ENCODE measurements at places on chromosomes 6 and 20.

- DNase-seq = no peak
These were observed 222.8 kb downstream of the LY86 start for GRCh38 chr6:6811128-6812009.

GRCh38 chr6:38212579-38212978, 393.1 kb downstream of the ZFAND3 start:
- DNase-seq = no peak

DNA sequence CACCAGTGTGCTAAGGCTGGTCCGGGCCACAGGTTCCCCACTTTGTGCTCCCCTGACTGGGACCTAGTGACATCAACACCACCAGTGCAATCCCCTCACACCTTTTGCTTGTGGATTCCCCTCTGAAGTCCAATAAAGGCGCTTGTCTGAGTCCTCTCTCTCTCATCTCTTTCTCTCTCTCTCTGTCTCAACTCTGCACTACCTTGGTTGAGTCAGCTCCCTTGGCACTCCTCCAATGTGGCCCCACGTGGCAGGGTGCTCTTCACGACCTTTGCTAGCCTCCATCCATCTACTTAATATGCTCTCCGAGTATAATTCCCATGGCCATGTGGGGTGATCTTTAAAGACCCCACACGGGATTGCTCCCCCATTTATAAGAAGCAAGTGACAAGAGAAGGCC, 385.0 kb downstream of the CD83 start:
- no peak for DNase-seq

GRCh38 chr6:17396256-17396655, 2.9 kb downstream of the CAP2 start:
- DNase-seq = no peak

DNA sequence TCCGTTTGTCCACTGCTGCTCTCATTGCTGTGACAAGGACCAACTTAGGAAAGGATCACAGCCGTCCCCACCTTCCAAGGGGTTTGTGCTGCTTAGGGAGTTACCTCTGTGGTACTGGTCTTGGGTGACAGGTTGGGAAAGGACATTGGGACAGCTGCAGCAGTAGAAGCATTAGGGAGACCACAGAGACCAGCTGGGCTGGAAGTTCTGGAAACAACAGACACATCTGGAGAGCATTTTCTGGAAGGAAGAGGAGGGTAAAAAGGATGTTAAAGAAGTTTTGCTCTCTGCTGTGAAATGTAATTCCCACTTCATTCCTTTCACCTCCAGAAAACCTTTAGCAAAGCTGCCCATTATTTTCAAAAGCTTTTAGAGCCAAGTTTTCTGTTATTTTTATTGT, 304.2 kb downstream of the LRFN2 start:
- no peak for DNase-seq

GRCh38 chr6:3286641-3287171, 28.0 kb downstream of the PSMG4 start:
- no peak for DNase-seq

GRCh38 chr20:57282670-57283361, 16.4 kb upstream of the BMP7 start:
- no peak for DNase-seq

DNA sequence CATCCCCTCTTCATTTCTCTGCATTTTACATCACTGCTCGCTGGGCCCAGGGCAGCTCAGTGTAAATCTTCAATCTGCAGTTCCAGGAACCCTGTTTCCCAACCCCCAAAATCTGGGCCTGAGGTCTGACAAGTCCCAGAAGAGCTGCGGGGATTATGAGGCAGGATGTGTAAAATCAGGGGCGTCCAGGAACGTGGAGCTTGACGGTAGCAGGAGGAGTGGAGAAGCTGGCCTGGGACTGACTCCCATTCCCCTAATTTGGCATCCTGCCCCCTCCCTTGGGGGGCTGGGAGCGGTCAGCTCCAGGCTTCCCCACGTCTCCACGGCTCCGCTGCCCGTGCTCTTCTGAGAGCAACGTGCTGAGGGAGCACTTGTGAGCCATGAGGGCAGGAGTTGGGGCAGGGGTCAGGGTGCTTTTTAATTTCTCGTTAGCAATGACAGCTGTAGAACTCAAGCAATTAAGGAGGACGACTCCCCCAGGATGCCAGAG, 23.4 kb upstream of the VEGFA start:
- no peak for DNase-seq

DNA sequence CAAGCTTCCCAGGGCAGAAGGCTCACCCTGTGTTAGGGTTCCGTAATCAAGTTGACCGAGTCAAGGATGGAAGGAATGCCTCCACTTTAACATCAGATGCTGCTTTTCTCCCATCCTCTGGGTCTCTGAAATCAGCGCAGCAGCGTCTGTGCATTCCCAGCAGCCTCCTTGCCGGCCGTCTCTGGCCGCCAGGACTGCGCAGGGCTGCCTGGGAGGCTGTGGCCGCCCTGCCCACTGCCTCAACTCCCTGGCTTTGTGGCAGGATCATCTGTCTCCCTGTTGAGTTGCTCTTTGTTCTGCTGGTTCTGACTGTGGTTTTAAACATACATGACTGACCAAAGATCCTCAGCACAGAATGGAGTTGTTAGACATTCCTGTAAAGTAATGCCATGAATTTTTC, 56.5 kb downstream of the DLL1 start:
- no peak for DNase-seq

DNA sequence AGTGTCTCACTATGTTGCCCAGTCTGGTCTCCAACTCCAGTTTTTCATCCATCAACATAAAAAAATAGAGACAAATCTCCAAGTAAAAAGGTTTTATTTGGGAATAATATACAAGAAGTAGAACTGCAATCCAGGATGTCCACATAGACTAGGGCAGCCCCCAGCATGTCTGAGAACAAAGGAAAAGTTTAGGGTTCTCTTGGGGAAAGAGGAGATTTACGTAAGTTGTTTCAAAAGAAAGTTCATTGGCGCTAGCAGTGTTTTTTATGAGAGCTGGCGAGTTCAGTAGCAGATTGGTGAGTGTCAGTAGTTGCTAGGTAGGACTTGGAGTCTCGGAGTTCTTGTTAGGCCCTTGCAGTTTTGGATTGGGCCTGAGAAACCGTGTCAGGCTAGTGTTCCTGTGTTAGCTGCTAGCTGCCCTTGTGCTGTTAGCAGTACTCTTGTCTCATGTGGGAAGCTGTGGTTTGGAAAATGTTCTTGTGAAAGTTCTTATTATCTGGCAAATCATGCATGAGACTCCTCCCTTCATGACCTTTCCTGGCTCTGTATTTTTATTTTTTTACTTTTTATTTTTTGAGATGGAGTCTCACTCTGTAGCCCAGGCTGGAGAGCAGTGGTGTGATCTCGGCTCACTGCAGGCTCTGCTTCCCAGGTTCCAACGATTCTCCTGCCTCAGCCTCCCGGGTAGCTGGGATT, 24.7 kb downstream of the TTLL9 start:
- DNase-seq = peak; percentile 20

DNA sequence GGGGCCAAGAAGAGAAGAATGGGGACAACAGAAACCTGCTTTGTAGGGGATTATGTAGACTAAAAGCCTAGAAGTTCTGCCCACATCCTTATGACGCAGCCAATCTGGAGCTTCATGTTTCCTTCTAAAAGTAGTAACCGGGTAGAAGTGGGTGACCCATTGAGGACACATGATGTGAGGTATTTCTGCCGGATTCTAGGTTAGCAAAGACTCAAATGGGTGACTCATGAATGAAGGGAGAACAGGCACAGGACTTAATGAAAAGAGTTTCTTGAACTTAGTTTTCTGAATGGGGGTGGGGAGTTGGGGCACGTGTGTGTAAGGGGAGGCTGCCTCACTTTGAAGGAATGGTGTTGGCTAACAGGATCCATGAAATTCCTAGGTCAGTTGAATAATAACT, 68.8 kb downstream of the CDS2 start:
- DNase-seq = no peak

GRCh38 chr6:122930252-122931180, 65.5 kb upstream of the CLVS2 start:
- no peak for DNase-seq

DNA sequence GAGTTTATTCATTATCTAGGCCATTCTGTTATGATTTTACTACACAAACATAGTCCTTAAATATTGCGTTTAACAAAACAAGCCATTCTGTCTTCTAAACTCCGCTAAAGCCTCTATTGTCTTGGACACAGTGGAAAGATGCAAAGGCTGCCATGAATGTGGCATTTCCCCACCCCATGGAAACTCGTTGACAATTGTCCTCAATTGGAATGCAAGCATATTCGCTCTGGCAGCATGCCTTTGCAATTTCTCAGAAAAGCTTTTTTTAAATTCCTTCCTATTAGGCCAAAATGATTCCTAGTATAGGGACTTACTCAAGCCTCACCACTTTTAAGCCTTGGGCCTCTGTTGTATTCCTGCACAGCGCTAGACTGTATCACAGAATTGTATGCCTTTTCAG, 22.8 kb downstream of the OR2A4 start:
- DNase-seq = no peak

DNA sequence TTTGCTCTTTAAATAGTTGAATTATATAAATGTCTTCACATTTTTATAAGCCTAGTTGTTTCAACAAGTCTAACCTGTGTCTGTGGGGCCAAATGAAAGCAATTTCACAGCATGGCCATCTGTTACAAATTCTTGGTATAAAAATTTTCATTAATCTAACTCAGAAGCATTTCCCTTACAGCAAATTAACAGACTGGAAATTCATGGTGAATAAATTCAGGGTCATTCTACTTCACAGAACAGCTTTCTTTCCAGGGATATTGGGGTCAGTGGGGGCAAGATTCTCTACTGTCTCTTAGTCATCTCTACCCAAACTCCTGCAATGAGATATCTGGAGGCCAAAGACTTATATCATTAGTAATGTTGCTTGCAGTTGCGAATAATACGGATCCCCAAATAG, 352.1 kb downstream of the MMUT start:
- DNase-seq = no peak

DNA sequence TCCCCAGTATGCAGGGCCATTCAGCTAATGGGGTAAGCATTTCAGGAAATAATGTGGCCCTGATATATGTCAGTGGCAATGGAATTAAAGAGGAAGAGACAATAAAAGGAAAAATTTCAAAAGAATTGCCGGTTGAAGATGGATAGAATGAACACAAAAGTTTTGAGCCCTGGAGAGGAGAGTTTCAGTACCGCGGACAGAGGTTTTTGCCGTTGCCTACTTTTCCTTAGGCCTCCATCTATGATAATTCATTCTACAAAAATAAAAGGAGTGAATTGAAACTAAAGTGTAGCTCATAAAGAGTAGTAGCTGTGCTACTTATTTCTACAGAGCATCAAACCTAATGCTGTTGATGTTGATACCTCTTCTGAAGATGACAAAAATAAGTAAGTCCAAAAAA, 140.7 kb downstream of the RNASET2 start:
- no peak for DNase-seq

DNA sequence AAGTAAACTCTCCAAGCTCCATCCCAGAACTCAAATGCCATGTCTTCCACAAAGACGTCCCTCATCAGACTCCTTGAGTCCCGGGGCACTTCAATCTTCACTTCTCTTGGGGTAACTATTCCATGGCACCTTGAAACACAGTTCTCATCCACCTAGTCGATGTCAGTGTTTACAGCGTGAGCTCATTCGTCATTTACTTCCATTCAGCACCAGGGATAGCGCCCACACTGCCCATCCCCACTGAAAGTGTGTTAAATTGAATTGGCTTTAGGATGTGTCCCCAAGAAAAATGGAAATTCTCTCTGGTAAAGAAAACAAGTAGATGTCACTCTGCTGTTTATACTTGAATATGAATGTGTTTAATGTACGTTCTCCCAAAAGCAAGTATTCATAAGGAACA, 31.3 kb downstream of the KCNK15 start:
- peak; percentile 8 for DNase-seq

DNA sequence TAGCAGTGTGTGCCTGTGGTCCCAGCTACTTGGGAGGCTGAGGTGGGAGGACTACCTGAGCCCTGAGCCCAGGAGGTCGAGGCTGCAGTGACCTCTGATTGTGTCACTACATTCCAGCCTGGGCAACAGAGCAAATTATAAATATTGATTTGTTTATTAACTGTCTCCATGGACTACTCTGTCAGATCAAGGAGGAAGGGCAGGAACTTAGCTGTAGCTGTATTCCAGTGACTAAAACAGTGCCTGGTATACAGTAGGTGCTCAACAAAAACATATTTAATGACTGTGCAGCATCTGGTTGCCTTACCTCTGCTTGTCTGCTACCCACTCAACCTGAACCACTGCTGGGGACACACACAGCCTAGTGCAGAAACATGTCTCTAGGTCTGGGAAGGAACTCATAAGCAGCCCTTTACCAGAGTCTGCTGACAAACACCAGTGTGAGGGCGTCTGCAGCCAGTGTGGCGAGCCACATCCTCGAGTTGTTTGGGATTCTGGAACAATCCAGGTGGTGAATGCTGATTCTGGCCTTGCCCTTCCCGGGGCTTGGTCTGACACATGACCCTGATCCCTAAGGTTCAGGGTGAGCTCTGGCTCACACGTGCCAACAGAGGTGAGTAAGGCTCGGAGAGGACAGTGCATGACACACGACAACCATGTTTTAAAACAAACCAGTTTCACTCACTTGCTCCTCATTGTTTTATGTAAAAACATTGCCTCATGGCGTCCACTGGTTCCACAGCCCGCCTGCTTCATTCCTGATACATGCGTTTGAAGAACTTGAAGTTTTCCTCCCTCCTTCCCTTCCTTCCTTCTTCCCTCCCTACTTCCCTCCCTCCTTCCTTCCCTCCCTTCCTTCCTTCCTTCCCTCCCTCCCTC, 117.9 kb upstream of the ZNF217 start:
- no peak for DNase-seq

GRCh38 chr20:11454966-11455799, 462.5 kb upstream of the BTBD3 start:
- DNase-seq = no peak

DNA sequence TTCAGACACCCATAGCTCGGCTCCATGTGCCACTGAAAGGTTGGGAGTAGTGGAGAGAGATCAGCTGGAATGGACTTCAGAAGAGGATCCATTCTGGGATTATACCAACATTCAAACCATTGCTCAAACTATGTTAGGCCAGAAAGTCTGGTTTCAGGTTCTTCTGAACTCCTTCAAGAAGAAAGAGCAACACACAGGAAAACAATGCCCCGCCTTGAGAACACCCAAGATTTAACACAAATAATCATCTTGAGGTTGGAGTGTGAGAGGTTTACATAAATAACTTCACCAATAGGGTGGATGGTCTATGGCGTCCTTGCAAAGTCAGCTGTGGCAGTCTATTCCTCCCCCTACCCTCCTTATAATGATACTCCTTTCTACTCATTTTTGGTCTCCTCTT, 211.6 kb upstream of the SUPT3H start:
- DNase-seq = no peak

GRCh38 chr6:159180001-159180400, 10.8 kb downstream of the FNDC1 start:
- DNase-seq = no peak

- DNase-seq = no peak
These were observed 181.0 kb downstream of the LRFN2 start for GRCh38 chr6:40406175-40406574.

Measured in SK-N-MC (cell line).